Spinal cord (tissue), 10 donors: ENCODE measurements at places on chromosomes 13 and 19.

DNA sequence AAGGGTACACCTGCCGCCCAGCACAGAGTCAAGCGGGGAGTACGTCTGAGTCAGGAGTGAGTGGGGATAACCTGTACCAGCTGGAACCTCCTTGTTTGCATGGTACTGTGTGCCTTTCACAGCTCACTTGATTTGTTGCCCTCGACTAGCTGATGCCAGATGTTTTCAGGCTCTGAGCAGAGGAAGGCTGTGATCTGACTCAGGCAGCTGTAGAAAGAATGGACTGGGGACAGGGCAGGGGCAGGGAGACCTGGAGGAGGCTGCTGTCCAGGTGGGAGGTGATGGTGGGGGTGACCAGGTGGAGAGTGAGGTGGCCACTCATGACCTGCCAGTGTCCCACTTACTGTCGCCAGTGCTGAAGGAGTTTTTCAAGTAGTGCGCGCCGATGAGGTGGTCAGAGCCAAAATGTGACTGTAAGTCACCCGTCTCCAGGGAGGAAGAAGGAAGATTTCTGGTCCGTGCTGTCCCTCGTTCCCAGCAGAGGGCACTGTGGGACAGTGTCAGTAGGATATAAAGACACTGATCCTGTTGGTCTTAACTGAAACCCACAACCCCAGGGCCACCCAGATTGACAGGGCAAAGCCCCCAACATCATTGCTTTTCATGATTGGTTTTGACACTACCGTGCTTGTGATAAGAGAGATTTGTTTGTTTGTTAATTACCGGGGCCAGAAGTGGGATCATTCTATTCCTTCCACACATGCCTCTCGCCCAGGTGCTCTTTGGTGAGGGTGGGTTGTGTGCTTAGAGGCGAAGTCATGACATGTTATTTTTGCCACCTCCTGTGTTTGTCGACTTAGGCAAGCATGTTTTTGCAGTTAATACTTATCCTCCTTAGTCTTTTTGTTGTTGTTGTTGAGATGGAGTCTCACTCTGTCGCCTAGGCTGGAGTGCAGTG, 128.4 kb downstream of the DPF1 start:
- peak; percentile 55 for DNase-seq

GRCh38 chr13:77351315-77351714, 24.4 kb upstream of the MYCBP2 start:
- no peak for DNase-seq

DNA sequence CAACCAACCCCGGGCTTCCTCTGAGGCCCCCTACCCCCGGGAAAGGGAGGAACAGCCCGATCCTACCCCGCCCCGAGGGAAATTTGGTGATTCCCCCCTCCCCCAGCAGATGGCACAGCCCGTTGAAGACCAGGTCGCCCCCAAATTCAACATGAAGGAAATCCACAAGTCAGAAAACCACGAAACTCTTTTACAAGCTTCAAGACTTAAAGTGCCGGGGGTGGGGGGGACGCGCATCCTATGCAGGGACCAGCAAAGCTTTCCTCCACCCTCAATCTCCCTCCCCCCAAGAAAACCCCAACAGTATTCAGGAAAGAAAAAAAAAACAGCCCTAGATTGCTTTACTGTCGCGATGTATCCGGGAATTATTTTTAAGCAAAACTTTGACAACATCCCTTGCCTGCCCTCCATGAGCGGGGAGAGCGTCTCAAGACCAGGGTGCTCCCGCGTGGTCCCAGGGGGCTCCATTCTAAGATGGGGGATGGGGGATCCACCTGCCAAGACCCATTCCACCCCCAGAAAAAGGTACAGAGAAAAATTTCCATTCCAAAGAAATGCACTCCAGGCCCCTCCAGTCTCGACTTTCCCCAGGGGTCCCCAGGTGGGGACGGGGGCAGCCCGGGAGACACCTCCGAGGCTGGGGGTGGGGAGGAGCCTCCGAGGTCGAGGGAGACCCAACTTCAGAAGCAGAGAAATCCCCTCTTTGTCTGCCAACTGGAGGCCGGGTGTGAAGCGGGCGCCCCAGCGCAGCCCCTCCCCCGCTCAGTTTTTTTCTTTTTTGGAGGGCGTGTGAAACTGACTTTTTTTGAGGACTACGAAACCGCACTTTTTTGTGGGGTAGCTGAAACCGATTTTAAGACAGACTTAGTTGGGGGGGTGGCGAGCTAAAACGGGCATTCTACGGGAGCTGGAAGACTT, 1.5 kb downstream of the TCF3 start:
- DNase-seq = no peak

- DNase-seq = no peak
Observed at GRCh38 chr13:107518780-107519179, 696.6 kb downstream of the LIG4 start.

DNA sequence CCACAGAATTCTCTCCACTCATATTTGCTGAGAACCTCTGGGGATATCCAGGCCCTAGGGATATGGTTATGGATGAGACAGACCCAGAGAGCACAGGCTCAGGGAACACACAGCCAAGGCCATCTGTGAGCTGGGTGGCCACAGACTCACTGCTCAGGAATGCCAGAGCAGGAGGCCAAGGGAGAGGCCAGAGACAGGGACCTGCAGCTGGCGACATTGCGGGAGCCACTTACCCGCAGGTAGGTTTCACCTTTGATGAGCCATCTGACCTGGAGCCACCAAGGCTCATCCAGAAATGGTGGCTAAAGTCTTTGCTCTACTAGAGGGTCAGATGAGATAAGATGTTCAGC, 29.4 kb downstream of the CCNE1 start:
- DNase-seq = no peak

GRCh38 chr19:18593367-18594095, 4.9 kb downstream of the REX1BD start:
- no peak for DNase-seq
